ENCODE measurements at places on chromosomes 7 and 10.

DNA sequence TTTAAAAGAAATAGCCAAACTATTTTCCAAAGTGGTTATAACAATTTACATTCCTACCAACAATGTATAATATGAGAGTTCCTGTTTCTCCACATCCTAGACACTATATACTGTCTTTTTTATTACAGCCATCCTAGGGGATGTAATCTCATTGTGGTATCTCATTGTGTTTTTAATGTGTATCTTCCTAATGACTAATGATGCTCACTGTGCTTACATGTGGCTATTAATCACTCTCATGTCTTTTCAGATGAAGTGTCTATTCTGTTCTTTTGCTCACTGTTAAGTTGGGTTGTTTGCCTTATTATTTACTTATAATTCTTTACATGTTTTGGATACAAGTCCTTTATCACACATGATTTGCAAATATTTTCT is 71.8 kb downstream of the ZNF438 start:
- no peak for DNase-seq

DNA sequence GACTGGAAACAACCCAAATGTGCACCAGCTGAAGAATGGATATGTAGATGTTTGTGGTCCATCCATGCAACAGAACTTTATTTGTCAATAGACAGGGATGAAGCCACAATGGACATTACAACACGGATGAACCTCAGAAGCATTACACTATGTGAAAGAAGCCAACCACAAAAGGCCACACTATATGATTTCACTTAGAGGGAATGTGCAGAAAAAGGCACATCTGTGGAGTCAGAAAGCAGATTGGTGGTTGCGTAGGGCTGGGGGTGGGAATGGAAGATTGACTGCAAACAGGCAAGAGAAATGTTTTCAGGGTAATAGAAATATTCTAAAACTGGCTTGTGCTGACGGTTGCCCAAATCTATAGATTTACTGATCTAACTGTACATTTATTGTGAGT is 34.3 kb upstream of the WASHC2A start:
- DNase-seq: no peak

DNA sequence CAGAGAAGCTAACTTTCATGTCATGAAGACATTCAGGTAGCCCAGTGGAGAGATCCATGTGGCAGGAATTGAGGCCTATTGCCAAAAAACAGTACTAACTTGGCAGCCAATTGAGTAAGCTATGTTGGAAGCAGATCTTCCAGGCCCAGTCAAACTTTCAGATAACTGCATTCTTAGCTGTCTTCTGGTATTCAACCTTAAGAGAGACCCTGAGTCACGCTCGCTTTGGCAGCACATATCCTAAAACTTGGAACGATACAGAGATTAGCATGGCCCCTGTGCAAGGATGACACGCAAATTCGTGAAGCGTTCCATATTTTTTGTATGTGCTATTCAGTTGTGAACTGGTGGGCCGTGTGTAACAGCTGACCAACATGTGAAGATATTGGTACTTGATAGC is 17.6 kb upstream of the ZNF518A start:
- no peak for DNase-seq

- no peak for DNase-seq
Measured at GRCh38 chr10:48725708-48726107, 41.0 kb downstream of the WDFY4 start.

DNA sequence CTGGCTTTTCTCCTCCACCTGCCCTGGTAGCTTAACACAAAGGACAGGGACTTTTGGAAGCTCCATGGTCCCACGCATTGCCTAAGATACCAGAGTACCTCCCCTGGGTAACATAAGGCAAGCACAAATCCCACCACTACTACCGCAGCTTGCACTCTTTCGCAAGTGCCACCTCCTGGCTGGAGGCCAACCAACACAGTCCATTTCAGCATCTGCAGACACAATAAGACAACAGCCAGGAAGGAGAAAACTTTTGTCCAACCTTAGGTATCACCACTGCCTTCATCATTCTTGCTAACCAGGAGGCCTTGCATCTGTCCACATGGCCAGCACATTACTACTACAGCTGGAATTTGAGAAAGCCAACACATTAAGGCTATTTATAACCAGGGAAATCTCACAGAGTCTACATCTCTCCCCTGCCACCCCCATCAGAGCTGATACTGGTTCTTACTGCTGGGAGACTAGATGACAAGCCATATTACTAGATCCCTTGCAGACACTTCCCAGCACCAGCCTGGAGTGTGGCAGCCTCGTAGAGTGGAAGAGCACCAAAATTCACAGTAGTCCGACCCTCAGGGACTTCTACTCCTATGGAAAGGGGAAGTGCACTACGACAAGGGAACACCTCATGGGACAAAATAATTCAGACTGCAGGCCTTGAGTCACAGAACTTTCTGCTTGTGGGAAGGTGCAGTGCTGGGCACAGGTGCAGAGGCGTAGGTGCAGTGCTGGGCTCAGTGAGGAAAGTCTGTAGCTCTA is 39.8 kb upstream of the CDK13 start:
- DNase-seq: no peak

DNA sequence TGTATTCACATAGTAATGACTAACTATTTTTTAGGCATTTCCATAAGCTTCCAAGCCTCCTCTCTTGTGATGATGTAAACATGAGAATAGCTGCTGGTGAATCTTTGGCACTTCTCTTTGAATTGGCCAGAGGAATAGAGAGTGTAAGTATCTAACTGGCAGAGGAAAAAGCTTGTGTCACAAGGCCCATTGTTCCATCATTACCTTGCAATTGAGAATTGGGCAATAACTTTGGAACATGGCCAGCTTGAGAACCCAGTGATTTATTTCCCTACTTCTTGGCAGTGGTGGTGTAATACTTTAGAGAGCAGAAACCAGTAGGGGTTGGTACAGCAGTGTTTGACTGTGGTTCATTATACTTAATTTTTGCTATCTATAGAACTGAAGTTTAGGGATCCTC is 12.0 kb downstream of the IFRD1 start:
- DNase-seq: no peak

GRCh38 chr7:70695795-70696083 is 436.2 kb upstream of the GALNT17 start:
- no peak for DNase-seq

DNA sequence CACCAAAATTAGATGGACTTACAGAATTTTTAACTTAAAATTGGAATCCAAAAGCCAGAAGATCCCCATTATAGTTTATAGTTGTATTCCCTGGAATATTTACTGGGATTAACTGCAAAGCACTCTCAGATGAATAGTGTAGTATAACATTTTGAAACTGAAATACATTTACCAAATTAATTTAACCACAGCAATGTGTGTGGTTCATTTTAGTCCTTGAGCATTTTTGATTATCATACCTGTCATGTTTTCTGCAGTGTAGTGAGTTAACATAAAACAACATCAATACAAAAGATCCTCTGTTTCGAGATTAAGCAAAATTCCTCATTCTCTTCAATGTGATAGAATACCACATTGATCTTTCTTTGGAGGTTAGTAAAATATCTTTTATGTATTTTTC is 3.7 kb downstream of the VIM start:
- no peak for DNase-seq

DNA sequence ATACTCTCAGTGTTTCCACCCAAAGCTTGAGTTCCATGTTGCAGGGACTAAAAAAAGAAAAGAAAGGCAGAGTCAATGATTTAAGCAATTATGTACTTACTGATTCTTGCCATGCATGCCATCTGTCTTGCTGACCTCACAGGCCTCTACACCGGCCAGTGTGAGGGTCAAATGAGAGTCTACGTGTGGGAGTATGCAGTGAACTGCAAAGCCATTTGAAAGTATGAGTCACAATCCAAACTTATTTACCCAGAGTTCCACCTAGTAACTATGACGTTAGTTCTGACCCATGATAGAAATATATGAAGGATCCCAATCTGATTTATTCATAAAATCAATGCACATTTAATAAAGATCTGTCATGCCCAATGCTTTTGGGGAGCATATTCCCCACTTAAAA is 26.5 kb downstream of the PDE1C start:
- DNase-seq: no peak

DNA sequence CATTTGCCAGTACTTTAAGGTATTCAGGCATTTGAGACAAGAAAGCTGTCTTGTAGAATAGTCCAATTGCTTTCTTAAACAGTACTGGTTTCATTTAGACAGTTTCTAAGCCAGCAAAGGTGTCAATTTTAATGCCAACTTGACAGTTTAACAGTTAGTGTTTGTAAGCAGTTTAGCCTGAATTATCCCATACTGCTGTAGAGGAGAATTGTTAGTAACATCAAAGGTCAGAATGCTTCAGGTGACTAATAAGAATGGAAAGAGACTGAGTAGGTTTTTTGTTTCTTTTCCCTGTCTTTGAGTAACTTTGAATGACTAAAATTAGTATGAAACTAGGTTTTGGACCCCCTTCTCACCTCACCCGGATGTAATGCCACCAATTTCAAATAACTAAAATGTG is 29.5 kb upstream of the VDAC2 start:
- DNase-seq: no peak

- no peak for DNase-seq
Measured at GRCh38 chr10:58796242-58796641, 283.6 kb downstream of the BICC1 start.

Data from amygdala (tissue), 56 donors.